Left kidney (tissue), 8 donors: ENCODE measurements at places on chromosomes 4 and X.

DNA sequence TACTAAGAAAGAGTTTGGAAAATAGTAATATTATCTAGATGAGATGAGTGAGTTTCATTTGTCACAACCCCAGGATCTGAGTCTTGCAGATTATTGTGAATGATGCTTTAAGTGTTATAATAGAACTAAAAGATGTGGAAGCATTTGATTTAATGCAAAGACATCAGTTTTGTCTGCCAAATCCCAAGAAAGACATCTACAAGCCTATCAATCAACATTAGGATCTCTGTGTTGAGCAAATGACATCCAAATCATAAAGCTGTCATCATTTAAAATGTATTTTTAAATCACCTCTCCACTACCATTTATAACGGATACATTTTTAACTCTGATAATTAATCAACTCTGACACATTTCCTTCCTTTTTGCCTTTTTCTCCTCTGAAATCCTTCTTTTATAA lies 310.8 kb upstream of the SLIT2 start:
- no peak for DNase-seq

- DNase-seq: no peak
These were observed 57.8 kb upstream of the FAM47B start for GRCh38 chrX:34884817-34885216.

DNA sequence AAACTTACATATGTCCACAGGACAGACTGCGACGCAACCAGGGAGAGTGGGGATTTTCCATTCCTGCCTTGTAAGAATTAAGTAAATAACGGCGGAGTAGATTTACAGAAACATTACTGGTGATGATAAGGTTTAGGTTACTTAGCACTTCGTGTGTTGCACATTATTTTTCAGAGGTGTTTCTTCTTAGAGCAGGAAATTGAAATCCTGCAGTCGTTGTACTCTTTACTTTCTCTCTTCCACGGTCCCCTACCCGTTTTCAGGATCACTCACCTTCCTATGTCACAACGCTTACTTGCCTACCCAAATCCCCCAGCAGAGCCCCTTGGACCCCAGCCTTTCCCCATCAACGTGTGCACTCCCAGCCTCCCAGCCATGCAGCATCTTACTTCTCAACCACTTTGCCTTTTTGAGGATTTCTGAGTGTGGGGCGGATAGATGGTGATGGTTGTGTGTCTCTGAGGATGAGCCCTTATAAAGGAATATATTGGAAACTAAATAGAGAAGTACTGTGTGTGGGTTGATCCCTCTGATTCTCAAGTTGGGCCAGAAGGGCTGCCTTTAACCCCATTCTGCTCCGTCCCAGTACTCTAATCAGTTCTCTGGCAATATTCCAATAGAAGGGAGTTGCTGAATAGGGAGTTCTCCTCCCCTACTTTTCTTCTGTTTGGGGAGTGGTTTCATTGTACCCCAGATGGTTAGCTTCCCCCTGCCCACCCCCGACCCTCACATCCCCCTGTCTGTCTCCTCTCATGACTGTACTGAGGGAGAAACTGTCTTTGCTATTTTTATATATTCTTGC lies 1.6 kb downstream of the MID2 start:
- no peak for DNase-seq

DNA sequence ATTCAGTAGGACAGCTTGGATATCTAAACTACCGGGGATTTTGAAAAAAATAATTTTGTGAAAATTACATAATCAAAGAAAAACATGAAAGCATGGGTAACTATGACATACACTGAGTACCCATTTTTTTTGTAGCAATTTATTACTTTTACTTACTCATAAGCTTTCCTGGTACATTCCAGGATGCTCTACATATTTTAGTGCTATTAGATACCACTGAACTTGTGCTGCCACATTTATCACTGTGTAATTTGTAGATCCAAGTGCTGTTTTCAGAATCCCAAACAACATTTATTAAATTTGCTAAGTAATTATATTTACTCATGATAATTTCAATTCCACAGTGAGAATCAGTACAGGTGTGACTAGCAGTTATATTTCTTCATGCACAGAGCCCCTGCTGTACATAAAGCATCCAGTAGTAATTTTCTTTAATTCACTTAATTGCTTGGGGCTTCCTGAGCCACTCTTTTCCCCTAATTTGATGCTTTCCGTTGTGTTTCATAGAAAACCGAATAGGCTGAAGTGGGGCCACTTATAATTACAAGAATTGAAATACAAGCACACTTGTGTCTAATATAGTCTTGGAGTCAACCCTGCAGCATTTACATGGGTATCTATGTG lies 2254.4 kb downstream of the ARAP2 start:
- DNase-seq: no peak

DNA sequence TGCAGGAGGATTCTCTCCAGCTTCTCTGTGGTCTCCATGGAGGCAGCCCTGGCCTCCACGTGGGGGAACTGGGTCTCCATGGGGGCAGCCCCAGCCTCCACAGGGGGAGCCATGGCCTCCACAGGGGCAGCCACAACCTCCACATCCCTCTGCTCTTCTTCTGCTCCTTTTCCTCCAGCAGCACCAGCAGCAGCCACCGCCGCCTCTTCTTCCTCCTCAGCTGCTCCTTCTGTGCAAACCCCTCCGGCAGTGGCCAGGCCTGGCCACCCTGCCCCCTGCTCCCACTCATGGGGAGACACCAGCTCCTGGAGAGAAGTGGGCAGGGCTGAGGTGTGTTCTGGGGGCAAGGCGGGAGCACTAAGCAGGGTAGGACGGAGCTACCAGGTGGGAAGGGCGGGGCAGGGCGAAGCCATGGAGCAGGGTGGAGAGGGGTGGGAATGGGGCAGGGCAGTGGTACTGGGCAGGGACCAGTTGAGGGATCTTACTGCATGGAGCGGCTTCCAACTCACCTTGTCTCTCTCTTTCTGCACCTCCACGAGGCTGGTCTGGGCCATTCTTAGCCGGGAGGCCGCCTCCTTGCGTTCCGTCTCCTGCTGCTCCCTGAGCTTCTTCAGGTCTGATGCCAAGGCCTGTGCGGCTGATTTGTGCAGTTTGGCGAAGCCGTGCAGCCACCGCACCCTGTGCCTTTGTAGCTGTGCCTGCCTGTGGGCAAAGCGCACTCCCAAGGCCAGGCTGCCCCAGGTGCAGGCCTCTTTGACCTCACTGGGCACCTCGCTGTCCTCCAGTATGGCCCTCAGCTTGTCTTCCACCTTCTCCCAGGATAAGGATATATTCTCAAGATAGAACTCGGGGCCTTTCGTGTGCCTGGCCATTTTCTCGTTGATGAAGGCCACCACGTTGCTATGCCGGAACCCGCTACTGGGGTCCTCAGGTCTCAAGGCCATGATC lies 766 bp downstream of the TEX13A start:
- no peak for DNase-seq

- no peak for DNase-seq
These were observed 582.3 kb upstream of the DIPK2B start for GRCh38 chrX:45783002-45783401.

DNA sequence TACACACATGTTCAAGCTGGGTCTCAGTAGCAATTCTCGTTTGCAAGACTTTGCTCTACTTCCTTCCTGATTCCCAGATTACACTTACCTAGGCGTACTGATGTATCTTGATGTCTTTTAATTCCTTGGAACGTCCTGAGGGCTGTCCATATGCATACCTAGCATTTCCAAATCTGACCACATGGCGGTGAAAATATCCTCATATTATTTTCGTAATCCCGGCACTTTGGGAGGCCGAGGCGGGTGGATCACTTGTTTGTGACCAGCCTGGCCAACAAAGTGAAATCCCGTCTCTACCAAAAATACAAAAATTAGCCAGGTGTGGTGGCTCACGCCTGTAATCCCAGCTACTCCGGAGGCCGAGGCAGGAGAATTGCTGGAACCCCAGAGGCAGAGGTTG lies 1786.3 kb upstream of the TENM3 start:
- DNase-seq: no peak

- DNase-seq: no peak
These were observed 18.2 kb downstream of the PTTG2 start for GRCh38 chr4:37978248-37978924.

DNA sequence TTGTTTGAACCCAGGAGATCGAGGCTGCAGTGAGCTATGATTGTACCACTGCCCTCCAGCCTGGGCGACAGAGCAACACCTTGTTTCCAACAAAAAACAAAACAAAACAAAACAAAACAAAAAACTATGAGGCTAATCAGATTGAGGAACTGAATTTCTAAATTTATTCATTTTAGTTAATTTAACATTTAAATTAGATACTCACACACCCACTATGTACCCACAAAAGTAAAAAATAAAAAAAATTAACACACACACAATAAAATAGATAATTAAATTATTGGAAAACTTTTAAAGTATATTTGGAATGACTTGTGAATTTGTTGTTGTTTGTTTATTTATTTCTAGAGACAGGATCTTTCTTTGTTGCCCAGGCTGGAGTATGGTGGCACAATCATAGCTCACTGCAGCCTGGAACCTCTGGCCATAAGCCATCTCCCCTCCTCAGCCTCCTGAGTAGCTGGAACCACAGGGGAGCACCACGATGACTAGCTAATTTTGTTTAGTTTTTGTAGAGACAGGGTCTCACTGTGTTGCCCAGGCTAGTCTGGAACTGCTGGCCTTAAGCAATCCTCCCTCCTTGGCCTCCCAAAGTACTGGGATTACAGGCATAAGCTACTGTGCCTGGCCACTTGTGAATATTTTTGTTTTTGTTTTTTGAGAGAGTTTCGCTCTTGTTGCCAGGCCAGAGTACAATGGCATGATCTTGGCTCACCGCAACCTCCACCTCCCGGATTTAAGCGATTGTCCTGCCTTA lies 9.8 kb upstream of the ZNF157 start:
- DNase-seq: no peak

DNA sequence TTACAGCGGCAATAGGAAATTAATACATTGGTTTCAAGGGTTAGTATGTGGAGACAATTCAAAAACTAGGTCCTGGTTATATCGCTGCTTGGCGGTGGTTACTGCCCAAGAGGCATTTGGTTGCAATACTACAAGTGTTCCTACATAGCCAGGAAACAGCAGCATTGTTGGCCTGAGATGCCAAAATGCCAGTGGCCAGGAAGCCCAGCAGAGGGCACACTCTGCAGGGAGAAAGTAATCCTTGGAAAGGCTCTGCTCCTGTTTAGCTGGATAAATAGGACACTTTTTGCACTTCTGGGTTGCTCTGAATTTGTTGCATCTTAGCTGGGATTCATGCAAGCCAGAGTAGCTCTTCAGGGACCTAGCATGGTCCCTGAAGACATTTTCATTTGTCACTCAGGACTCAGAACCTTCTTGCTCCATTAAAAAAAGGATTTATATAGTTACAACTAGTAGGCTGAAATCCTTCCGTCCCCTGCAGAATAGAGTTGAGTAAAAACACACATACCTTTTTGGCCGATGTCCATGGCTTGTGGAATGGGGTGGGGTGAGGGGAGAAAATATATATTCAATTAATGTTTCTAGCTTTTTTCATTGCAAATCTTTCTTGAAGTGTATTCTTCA lies 8.1 kb upstream of the GPR119 start:
- peak; percentile 29 for DNase-seq

GRCh38 chrX:152619897-152620296 lies 17.8 kb upstream of the GABRQ start:
- no peak for DNase-seq

- no peak for DNase-seq
These were observed 81.1 kb downstream of the RBMX2 start for GRCh38 chrX:130482871-130483270.

DNA sequence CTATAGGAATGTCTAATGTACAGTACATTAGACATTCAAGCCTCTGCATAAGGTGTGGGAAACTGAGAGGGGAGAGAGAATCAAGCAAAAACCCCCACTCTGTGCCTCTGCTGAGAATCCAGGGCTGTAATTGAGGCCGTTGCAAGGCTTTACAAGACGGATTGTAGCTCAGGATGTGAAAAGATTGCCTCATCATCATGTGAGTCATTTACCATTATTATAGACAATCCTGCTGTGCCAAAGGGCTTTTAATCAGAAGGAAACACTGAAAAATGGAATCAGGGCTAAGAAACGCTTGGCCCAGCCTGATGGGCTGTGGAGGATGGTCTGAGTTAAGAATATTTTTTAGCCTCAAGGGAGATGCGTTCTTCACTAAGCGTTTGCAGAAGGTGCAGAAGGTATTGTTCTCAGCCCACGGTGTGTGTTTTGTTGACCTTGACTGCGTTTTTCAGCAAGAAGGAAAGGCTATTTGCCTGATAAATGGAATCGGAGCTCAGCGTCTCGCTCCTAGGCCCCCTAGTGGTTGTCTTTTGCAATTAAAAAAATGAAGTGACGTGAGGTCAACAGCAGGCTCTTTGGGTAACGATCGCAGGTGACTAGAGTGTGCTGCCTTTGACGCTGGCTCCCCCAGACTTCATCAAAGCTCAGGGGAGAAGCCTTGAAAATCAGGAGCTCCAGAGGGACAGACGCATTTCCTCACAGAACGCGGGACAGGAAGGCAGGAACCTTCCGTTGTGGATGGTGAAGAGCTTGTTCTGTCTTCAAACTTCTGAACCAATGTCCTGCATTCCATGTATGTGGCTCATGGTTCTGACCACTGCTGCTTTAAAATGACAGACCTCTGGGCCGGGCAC lies 18.1 kb upstream of the CHRNA9 start:
- peak; percentile 75 for DNase-seq

DNA sequence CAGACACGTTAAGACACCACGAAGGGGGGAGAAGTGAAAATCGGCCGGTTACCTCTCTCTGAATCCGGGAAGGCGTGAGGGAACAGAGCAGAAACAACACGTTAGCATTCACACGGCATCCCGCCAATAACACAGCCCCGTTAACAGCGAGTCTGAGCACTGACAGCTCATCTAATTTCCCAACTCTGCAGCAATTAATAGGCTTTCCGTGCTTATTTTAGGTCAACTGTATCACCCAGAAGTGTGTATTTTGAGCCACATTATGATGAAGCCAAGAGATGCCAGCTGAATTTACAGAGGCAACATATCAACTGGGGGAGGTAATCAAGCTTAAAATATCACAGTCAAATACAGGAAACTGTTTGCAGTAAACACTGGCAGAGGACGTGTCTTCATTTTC lies 92.6 kb downstream of the NSUN7 start:
- DNase-seq: no peak

DNA sequence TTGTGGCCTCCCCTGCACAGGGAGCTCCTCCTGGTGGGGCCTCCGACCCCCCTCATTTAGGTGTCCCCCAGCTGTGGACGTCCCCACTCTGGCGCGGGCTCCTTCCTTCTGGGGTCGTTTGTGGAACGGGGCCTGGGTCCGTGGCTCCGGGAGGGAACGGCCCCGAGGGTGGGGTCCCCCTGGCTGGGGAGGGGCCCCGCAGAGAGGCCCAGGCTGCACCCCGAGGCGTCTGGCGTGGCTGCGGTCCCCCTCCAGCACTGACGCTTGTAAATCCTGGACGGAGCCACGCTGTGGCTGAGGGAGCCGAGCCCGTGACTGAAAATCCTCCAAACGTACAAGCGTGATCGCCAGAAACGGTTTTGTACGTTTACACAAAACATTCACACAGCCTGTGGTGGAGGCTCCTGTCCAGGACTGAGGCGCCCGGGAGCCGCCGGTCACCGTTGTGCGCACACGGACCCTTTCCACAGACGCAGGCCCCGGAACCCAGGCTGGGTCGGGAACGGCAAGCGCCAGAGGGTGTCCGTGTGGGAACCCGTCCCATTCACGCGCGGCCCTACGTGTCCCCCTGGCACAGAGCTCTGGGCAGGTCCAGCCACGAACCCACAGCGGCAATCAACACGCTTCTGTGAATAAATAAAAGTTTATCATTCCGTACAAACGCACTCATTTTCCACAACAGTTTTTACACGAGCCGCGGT lies 15.2 kb upstream of the GTPBP6 start:
- DNase-seq: no peak
